NCI-H2081 treated with DMSO at 0.1 percent for 48 hours (cell line): ENCODE measurements at places on chromosomes 5 and 9.
A peak's percentile ranks its signal among the peaks of the same experiment; 100 is the strongest.

DNA sequence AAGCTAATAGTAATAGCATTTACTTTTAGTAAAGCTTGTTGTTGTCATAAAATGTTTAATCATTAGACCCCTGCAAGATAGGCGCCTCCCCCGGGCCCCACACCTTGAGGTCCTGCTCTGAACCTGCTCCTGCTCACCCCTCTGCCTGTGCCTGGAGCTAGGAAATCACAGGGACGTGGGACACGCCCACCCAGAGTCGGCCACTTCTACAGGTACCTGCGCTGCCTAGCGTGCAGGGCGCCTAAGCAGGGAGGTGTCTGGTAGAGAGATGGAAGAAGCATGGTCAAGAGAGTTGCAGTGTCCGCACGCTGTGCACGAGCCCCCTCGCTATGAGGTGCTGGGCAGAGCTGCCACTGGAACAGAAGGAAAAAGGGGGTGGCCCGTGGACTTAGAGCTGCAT lies 52.6 kb downstream of the HINT1 start:
- no peak for DNase-seq

GRCh38 chr9:100739208-100739607 lies 161.3 kb downstream of the CAVIN4 start:
- no peak for DNase-seq

- no peak for DNase-seq
Observed at GRCh38 chr5:115543365-115544042, 1.1 kb downstream of the FEM1C start.

- DNase-seq, result no peak
Observed at GRCh38 chr5:57718155-57718554, 235.5 kb upstream of the ACTBL2 start.

- DNase-seq, result no peak
Observed at GRCh38 chr5:65926276-65926783, at the start of gene ERBIN. TSS of gene ERBIN (plus strand) at chr5:65926575. CDS start at chr5:65992719, 66,144 bp downstream.

GRCh38 chr9:93911801-93912554 lies 43.2 kb downstream of the BARX1 start:
- DNase-seq, result peak; percentile 70

DNA sequence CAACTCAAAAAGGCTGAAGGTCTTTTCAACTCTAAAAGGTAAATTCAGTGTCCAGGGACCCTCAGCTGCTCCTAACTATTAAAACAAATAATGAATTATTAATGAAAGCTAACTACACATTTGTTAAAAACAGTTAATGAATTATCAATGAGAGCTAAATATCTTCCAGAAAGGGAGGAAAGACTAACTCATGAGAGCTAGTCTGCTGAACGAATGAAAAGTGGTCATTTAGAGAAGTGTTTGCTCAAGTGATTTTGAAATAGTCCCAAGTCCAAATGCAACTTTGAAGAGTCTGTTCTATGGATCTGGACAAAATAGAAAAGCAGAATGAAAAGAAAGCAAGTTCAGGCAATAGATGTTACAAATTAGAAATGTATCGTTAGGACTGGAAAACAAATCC lies 133.9 kb upstream of the SPEF2 start:
- DNase-seq, result no peak

GRCh38 chr9:130340011-130340410 lies 74.5 kb downstream of the HMCN2 start:
- DNase-seq, result no peak

GRCh38 chr9:114071197-114071795 lies 6.8 kb downstream of the AMBP start:
- DNase-seq, result no peak

GRCh38 chr9:108217431-108218349 lies 638.1 kb downstream of the ACTL7B start:
- no peak for DNase-seq

- DNase-seq, result no peak
Observed at GRCh38 chr5:150428106-150428876, 15.6 kb upstream of the CD74 start.

- no peak for DNase-seq
Observed at GRCh38 chr5:35237580-35238376, 7.5 kb upstream of the PRLR start.

- no peak for DNase-seq
Observed at GRCh38 chr5:176535664-176536131, 1.5 kb downstream of the RNF44 start.
